Astrocyte of the cerebellum (primary cell): ENCODE measurements at places on chromosomes 3 and 15.

DNA sequence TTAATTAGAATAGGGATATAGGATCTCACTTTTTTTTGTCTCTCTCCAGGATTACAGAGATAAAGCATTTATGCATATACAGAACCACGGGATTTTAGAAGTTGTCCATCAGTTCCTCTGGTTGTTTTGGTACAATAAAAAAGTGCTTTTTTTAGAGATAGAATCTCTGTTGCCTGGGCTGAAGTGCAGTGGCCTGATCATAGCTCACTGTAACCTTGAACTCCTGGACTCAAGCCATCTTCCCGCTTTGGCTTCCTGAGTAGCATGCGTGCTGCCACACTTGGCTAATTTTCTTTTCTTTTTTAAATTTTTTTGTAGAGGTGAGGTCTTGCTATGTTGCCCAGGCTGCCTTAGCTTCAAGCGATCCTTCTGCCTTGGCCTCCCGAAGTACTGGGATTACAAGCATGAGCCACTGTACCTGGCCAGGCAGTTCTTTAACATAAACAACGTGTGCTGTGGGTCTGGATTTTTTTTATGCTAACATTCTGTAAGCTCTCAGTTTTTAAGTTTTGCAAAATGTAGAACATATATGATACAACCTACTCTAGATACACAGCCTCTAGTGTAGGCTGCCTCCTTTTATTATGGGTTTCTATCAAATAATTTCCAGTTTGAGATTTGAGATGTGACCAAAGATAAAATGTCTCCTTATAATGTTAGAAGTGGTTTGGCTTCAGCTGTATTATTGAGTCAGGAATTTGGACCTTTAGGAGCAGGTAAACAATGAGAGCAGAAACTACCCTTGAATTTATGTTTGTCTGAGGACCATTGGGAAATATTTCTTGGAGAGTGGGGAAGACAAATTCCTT is 57.4 kb upstream of the ULK4 start:
- no peak for DNase-seq

GRCh38 chr3:194702545-194702944 is 16.9 kb downstream of the FAM43A start:
- DNase-seq = no peak

DNA sequence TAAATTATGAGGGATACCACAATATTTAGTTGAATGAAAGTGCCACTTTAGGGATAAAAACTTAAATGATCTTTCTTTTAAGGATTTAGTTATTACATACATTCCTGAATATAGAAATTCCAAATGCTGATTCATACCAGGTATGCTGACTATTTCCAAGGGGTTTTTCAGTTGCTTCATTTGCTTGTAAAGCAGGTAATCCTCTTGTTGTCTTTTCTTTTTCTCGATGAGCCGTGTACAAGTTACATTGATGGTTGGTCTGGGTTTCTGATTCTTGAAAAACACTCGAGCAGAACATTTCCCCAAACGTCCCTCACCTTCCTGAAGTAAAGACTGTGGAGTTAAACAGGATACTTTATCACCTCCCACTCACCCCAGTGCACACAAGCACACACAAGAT is 21.7 kb downstream of the RARRES1 start:
- no peak for DNase-seq

- DNase-seq = no peak
Observed at GRCh38 chr3:150133293-150133692, 162.6 kb upstream of the PFN2 start.
